PC-9 (cell line): ENCODE measurements at places on chromosomes 5 and 9. TPM values are rescaled to one million over a fixed set of nuclear protein-coding genes. Genes with fewer than 3 reads are reported as not detected.
A peak's percentile ranks its signal among the peaks of the same experiment; 100 is the strongest.

NUTM2F gene
- total RNA-seq: 0.15 TPM in 1 of 2 replicates, not detected in the other

SUSD3 gene
- total RNA-seq: 8.4 and 8.7 TPM in 2 replicates

STPG3 gene
- 0.45 and 0.46 TPM in 2 replicates for total RNA-seq

QRFP gene
- total RNA-seq: not detected in 2 replicates

OLFML2A gene
- total RNA-seq: 5.7 and 9.0 TPM in 2 replicates

CCNJL gene
- 33.9 and 34.7 TPM in 2 replicates for total RNA-seq

PPIP5K2 gene
- 30.5 and 35.5 TPM in 2 replicates for total RNA-seq

GLT6D1 gene
- not detected in 2 replicates for total RNA-seq

OR13C4 gene
- not detected in 2 replicates for total RNA-seq

ABLIM3 gene
- total RNA-seq: 101 and 111 TPM in 2 replicates

- DNase-seq: no peak
- no peak overlapping the region for H3K4me3 ChIP-seq
- no peak overlapping the region for H3K27ac ChIP-seq
- H3K36me3 ChIP-seq: no peaks in the 10 kb centered on the region
- no peaks in the 10 kb centered on the region for H3K4me1 ChIP-seq
- H3K27me3 ChIP-seq: peaks cover 5% of the 10 kb centered on the region; the same call in 1 of the 2 replicates
Observed at GRCh38 chr9:18106006-18106560, 367.9 kb upstream of the ADAMTSL1 start.

- no peak overlapping the region for H3K4me3 ChIP-seq
- no peaks in the 10 kb centered on the region for H3K4me1 ChIP-seq
- no peaks in the 10 kb centered on the region for H3K27me3 ChIP-seq
Observed at GRCh38 chr5:9198394-9198793, 347.5 kb downstream of the SEMA5A start.

- no peak overlapping the region for H3K4me3 ChIP-seq
- no peaks in the 10 kb centered on the region for H3K27me3 ChIP-seq
- no peak for DNase-seq
- no peaks in the 10 kb centered on the region for H3K36me3 ChIP-seq
- H3K4me1 ChIP-seq: no peaks in the 10 kb centered on the region
Observed at GRCh38 chr5:107370396-107370968, 300.3 kb downstream of the EFNA5 start.

DNA sequence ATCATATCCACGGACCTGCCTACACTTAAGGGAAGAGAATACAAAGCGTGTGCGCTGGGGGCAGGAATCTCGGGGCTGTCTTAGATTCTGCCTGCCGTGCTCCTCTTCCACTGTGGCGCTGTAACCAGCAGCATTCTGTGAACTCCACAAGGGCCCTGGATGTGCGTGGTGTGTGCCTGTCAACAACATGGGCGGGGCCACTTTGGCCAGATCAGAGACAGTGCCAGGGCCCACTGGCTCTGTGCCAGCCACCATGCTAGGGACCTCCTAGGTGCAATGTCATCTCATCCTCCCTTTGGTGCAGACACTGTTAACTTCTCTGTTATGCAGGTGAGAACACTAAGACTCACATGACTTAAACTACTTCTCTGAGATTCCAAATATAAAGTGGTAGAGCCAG, 113.7 kb downstream of the COL23A1 start:
- no peak overlapping the region for H3K4me3 ChIP-seq
- peaks cover 99% of the 10 kb centered on the region for H3K27me3 ChIP-seq
- H3K27ac ChIP-seq: no peak overlapping the region
- no peaks in the 10 kb centered on the region for H3K36me3 ChIP-seq

DNA sequence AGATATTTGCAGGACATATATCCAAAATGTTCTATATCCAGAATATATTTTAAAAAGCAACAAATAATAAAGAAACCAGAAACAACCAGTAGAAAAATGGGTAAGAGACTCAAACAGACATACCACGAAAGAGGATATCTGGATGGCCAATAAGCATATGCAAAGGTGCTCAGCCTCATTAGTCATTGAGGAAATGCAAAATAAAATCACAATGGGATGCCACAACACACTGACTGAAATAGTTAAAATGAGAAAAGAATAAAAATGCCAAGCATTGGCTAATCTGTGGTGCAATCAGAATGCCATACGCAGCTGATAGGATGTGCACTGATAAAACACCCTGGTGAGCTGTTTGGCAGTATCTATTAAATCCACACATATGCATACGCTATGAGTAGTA, 265.8 kb upstream of the ANKH start:
- no peak overlapping the region for H3K4me3 ChIP-seq
- DNase-seq: no peak
- no peaks in the 10 kb centered on the region for H3K27me3 ChIP-seq

DNA sequence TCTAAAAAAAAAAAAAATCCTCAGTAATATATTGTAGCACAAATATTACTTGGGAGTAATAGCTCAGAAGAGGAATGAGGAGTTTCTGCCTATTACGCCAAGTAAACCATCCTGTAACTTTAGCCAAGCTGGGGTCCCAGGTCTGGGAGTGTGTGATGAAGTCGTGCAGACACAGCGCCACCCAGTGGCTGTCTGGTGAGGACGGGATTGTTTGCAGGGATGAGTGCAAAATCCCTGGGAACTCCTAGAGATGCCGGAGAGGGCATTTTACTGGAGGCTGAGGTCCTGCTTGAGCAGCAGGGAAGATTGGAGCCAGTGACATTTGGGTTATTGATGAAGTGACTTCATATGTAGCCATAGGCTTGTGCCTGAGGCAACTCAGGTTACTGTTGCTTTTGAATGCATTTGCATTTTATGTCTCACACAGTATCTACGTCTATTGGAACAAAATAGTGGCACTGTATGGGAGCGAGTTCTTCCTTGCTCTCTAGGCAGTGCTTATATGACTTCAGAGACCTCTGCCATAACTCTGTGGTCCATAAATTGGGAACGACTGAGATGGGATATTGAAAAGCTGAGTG, 72.8 kb downstream of the PSAT1 start:
- no peak overlapping the region for H3K27ac ChIP-seq
- DNase-seq: no peak
- no peaks in the 10 kb centered on the region for H3K36me3 ChIP-seq
- no peak overlapping the region for H3K4me3 ChIP-seq
- H3K4me1 ChIP-seq: no peaks in the 10 kb centered on the region

DNA sequence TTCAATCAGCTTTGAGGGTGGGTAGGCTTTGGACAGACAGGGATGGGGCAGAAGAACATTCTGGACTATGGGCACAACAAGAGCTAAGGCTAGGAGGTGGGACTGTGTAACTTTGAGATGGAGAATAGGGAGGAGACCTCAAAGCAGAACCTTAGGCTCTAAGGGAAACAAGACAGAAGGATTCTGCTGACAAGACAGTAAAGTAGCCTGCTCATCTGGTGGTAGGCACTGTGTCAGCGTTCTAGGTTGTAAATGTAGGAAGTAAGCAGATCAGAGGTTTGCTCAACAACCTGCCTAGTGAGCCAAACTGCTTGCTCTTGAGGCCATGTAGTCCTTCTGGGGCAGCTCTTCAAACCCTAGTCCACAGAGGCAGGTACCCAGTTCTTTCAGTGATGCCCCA, 15.0 kb upstream of the IL12B start:
- DNase-seq: no peak
- H3K4me1 ChIP-seq: peaks cover 15% of the 10 kb centered on the region
- H3K27ac ChIP-seq: no peak overlapping the region
- peaks cover 30% of the 10 kb centered on the region for H3K27me3 ChIP-seq

GRCh38 chr9:134396825-134397224, 70.6 kb downstream of the RXRA start:
- no peak overlapping the region for H3K27ac ChIP-seq
- no peak for DNase-seq
- H3K4me1 ChIP-seq: no peaks in the 10 kb centered on the region
- H3K36me3 ChIP-seq: no peaks in the 10 kb centered on the region

- H3K27me3 ChIP-seq: no peaks in the 10 kb centered on the region
- H3K27ac ChIP-seq: no peak overlapping the region
- no peaks in the 10 kb centered on the region for H3K4me1 ChIP-seq
- no peak overlapping the region for H3K4me3 ChIP-seq
- H3K36me3 ChIP-seq: no peaks in the 10 kb centered on the region
- peak; percentile 46 for DNase-seq
Observed at GRCh38 chr9:136671646-136672430, 9.1 kb downstream of the EGFL7 start.

- peak; percentile 74 for DNase-seq
- H3K4me1 ChIP-seq: no peaks in the 10 kb centered on the region
- H3K27ac ChIP-seq: no peak overlapping the region
- no peak overlapping the region for H3K4me3 ChIP-seq
- peaks cover 25% of the 10 kb centered on the region; the same call in 1 of the 2 replicates for H3K27me3 ChIP-seq
- H3K36me3 ChIP-seq: no peaks in the 10 kb centered on the region
Observed at GRCh38 chr9:123353984-123354591, 1.9 kb upstream of the CRB2 start.

DNA sequence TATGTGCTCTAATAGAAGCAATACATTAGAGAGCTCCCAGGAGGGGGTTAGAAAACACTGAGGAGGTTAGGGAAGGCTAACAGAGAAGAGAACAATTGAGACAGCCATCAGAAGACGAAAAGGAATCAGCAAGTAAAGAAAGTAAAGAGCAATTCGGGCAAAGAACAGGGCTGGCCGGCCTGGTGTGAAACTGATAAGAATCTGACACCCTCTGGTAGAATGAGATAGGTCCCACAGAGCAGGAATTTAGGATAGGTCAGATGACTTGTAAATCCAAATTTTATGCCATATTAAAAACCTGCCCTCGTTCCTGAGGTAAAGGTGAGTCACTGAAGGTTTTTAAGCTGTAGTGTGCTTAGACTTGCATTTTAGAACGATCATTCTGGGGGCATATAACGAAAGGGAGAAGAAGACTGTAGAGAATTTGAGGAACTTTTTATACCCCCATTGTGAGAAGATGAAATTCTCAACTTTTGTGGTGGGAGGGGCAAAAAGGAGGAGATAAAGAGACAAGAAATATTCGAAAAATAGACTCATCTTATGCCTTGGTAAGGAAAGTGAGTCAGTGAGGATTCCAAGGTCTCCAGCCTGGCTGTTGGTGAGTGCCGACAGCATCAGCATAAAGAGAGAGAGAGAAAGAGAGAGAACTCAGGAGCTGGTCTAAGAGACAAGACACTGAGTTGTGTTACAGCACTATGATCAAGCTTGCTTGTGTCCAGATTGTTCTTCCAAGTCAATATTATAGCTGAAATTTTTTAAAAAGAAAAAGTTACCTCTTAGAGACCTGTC, 51.3 kb downstream of the TMEM167A start:
- no peak for DNase-seq
- no peaks in the 10 kb centered on the region for H3K36me3 ChIP-seq
- H3K27me3 ChIP-seq: no peaks in the 10 kb centered on the region
- H3K27ac ChIP-seq: no peak overlapping the region

DNA sequence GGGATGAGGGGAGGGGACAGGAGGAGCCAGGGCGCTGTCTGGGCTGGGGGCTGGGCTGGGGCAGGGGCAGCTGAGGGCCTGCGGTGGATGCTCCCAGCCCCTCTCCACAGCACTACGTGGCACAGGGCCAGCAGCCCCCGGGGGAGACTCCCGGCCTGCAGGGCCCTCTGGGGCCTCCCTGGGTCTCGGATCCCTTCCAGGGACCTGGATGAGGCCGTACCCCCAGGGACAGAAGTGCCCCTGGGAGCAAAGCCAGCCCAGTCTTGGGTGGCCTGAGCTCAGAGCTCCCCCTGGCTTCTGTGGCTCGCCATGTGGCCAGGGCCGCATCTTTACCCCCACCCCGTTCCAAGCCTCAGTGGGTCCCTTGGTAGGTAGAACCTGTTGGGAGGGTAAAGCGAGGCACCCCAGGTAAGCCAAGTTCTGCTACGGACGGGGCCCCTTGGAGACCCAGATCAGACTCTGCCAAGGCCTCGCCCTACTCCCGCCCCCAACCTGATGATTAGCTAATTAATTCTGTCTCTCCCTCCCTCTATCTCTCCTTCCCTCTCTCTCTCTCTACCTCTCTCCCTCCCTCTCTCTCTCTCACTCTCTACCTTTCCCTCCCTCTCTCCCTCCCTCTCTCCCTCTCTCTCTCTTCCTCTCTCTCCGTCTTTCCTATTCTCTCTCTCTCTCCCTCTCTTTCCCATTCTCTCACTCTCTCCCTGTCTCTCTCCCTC, 24.3 kb downstream of the KCNT1 start:
- H3K4me1 ChIP-seq: no peaks in the 10 kb centered on the region
- H3K36me3 ChIP-seq: no peaks in the 10 kb centered on the region
- no peak overlapping the region for H3K27ac ChIP-seq
- DNase-seq: no peak
- peaks cover 90% of the 10 kb centered on the region for H3K27me3 ChIP-seq
- H3K4me3 ChIP-seq: no peak overlapping the region

GRCh38 chr5:127785098-127785927, 82.1 kb downstream of the CCDC192 start:
- no peak overlapping the region for H3K27ac ChIP-seq
- H3K36me3 ChIP-seq: no peaks in the 10 kb centered on the region
- H3K27me3 ChIP-seq: no peaks in the 10 kb centered on the region
- H3K4me3 ChIP-seq: no peak overlapping the region
